ENCODE measurements at places on chromosomes 4 and X. TPM values are rescaled to one million over a fixed set of nuclear protein-coding genes. Genes with fewer than 3 reads are reported as not detected.
A peak's percentile ranks its signal among the peaks of the same experiment; 100 is the strongest.

Gene SLC26A1
- total RNA-seq: not detected

Gene SSX2
- total RNA-seq: not detected

Gene ATP7A
- 12.1 TPM for total RNA-seq

DNA sequence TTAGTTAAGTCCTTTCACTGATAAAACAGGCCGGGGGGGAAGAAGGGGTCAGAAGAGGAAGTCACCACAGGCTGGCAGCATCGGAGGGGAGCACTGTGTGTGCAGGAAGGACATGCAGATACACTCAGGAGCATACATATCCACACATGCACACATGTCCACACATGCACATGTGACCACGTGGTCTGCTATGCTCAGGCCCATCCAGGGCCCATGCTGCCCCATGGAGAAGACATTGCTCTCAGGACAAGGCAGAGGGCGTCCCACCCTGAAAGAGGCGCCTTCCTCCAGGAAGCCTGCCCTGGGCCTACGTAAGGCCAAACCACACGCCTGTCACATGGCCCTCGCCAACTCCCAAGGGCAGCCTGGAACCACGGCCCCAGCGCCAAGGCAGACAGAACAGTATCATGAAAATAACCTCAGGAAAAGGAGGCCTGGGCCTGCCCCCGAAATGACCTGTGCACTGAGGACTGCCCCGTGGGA lies 15.8 kb downstream of the WDR1 start:
- no peaks in the 10 kb centered on the region for H3K27me3 ChIP-seq
- H3K27ac ChIP-seq: peak overlapping the region; percentile 75
- H3K36me3 ChIP-seq: peaks cover 95% of the 10 kb centered on the region
- DNase-seq: no peak
- no peak overlapping the region for H3K4me3 ChIP-seq
- H3K4me1 ChIP-seq: peaks cover 99% of the 10 kb centered on the region

DNA sequence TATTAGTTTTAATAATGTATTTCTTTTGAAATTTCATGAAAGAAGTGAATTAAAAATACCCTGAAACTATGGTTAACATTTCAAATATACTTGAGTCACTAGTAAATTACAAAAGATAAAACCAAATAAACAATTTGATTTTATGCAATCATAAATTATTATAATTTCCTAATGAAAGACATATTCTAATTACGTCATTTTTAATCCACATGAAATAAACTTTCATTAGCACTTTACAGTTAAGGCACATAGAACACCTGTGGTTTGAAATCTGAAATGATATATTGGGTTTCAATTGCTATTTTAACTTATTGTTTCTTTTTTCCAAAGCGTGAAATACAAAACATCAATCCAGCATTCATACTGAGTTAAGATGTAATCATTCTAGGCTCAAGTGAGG lies 1492.5 kb upstream of the PABPC4L start:
- no peak overlapping the region for H3K4me3 ChIP-seq
- H3K36me3 ChIP-seq: no peaks in the 10 kb centered on the region

GRCh38 chrX:72258174-72258573 lies 18.9 kb downstream of the RPS4X start:
- H3K27ac ChIP-seq: no peak overlapping the region
- H3K27me3 ChIP-seq: peaks cover 3% of the 10 kb centered on the region
- no peaks in the 10 kb centered on the region for H3K4me1 ChIP-seq
- DNase-seq: no peak
- no peak overlapping the region for H3K4me3 ChIP-seq

DNA sequence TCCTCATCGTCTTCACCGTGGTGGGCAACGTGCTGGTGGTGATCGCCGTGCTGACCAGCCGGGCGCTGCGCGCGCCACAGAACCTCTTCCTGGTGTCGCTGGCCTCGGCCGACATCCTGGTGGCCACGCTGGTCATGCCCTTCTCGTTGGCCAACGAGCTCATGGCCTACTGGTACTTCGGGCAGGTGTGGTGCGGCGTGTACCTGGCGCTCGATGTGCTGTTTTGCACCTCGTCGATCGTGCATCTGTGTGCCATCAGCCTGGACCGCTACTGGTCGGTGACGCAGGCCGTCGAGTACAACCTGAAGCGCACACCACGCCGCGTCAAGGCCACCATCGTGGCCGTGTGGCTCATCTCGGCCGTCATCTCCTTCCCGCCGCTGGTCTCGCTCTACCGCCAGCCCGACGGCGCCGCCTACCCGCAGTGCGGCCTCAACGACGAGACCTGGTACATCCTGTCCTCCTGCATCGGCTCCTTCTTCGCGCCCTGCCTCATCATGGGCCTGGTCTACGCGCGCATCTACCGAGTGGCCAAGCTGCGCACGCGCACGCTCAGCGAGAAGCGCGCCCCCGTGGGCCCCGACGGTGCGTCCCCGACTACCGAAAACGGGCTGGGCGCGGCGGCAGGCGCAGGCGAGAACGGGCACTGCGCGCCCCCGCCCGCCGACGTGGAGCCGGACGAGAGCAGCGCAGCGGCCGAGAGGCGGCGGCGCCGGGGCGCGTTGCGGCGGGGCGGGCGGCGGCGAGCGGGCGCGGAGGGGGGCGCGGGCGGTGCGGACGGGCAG lies 792 bp downstream of the ADRA2C start:
- no peak for DNase-seq
- peaks cover 36% of the 10 kb centered on the region for H3K27me3 ChIP-seq
- H3K27ac ChIP-seq: no peak overlapping the region
- H3K4me1 ChIP-seq: no peaks in the 10 kb centered on the region
- H3K4me3 ChIP-seq: no peak overlapping the region

DNA sequence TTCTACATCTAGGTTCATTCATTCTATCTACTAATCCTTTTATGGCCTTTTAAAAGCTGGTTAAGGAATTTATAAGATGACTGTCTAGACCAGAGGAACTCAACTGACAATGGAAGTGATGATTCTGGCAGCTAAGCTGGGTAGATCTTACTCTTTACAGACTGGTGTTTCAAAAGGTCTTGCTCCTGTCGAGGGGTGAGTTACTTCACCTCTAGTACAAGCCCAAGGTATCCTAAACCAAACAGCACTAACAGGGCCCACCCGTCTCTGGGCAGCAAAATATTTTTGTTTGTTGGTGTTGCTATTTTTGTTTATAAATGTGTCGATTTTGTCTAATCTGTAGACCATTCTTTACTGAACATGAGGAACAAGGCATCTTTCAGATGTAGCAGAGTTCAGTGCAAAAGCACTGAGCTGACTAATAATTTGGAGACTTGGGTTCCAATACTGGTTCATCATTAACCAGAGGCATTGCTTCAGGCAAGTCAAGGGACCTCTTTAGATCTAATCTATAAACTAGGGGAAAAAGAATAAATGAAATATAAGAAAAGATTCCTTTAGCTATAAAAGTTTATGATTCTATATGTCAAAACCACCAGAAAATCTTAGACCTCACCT lies 90.3 kb upstream of the FRG1 start:
- no peak overlapping the region for H3K4me3 ChIP-seq
- no peaks in the 10 kb centered on the region for H3K27me3 ChIP-seq
- no peaks in the 10 kb centered on the region for H3K36me3 ChIP-seq
- no peak overlapping the region for H3K27ac ChIP-seq
- DNase-seq: no peak
- H3K4me1 ChIP-seq: no peaks in the 10 kb centered on the region
